ENCODE measurements at places on chromosomes 12 and 14.

- DNase-seq = no peak
Measured at GRCh38 chr12:96189781-96190180, 4.4 kb upstream of the ELK3 start.

DNA sequence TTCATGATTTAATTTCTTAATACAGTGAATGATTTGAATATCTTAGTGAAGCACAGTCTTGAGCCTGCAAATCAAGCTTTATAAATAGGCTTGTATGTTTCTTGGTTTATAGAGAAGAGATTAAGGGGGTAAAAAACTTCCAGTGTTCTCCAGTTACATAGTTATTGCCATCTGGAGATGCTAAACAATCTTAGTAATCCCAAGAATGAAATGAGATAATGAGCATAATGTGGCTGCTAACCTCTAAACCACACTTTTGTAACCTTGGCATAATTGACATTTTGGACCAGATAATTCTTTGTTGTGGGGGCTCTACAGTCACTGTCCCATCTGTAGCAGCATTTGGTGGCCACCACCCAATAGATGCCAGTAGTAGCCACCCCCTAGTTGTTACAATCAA, 316.8 kb downstream of the CCDC91 start:
- no peak for DNase-seq

DNA sequence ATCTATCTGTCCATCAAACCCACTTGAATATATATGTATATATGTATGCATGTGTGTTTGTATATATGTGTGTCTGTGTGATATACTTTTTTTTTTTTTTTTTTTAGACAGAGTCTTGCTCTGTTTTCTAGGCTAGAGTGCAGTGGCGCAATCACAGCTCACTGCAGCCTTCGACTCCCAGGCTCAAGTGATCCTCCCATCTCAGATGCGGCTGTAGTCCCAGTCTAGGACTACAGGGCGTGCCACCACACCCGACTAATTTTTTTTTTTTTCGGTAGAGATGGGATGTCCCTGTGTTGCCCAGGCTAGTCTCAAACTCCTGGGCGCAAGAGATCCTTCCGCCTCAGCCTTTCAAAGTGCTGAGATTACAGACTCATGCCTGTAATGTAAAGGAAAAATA, 13.0 kb upstream of the APOBEC1 start:
- DNase-seq = no peak

DNA sequence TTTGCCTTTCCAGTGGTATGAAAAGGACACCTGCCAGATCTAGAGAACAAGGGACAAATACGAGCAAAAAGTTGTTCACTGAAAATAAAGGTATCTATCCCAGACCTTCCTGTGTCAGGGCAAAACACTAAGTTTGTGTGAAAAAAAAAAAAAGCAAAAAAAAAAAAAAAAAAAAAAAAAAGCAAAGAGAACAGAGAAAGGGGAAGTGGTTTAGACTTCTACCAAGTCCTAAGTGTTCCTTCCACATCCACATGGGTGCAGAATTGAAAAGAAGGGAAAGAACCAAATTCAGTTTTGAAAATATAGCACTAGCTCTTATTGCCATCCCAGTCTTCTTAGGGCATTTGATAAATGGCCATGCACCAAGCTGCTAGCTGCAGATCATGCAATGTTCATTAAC, 41.7 kb downstream of the ZCRB1 start:
- no peak for DNase-seq

DNA sequence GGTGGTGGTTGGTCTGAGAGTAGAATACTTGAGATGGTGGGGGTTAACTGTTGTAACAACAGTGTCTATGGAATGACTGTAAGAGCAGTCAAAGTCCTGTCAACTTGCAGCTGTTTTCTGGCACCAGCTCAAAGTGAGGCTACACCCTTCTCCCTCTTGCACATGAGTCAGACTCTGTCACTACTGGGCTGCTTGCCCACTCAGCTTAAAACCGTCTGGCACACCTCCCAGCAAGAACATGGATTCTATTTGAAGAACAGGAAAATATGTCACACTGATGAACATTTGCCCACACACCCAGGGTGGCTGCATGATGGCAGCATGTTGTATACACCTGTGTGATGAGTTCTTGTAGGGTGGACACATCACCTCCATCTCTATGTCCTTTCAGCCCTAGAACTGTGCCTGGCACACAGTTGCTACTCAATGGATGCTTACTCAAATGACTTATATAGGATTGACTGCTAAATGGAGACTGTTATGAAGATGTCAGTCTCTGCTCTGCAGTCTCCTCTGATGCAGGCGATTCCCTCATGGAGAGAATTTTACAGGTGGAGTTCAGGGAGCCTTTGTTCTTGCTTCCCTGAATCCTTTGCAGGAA, 19.3 kb upstream of the SERPINA6 start:
- no peak for DNase-seq
